ENCODE measurements at places on chromosomes 2 and 18.

DNA sequence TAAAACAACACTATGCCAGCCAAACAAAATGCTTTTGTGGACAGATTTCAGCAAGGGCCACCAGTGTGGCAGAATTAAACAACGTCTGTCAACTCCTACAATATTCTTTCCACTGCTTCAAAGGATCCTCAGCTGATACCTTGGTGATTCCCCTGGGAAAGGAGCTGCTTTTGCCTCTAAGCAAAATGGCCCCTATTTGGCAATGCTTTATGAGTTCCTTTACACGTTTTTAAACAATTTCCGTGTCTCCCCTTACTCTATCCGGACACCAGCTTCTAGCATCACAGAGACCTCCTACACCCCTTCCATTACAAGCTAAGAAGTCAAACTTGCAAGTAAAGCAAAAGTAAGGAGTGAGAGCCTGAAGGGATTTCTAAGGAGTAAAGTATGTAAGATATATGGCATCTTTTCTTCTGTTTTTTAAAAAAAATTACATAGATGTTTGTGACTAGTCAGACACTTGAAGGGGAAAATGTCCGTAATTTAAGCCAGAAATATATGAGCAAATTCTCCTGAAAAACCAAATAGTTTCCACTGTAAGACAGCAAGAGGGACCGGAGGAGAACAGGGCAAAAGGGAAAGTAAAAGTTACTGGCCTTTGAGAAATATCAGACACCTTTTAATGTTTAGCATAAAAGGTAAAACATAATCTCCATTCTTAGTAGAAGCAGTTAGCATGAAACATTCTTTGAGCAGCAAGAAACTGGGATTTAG is 1.9 kb downstream of the SOS1 start:
- no peak for DNase-seq

DNA sequence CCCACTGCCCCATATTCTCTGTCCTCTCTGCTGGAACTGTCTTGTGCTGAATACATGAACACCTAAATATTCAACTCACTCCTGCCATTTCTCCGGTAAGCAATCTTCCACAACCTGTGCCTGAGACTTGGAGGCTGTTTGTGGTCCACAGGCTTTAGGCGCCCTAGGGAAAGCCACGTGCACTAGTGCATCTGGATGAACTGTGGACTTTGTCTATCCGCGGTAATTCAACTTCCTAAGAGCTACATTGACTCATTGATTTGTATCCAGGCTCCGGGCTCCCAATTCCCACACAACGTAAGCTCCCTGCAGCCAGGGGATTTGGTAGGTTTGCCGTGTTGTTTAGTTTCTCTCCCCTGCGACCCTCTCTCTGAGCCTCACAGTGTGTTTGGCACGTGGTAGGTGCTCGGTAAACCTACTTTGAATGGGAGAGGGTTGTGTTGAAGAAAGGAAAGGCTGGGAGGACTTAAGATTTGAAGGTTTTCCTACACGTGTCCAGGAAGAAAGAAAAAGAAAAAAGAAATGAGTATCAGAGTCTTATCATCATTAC is 718.2 kb downstream of the DPP10 start:
- no peak for DNase-seq

DNA sequence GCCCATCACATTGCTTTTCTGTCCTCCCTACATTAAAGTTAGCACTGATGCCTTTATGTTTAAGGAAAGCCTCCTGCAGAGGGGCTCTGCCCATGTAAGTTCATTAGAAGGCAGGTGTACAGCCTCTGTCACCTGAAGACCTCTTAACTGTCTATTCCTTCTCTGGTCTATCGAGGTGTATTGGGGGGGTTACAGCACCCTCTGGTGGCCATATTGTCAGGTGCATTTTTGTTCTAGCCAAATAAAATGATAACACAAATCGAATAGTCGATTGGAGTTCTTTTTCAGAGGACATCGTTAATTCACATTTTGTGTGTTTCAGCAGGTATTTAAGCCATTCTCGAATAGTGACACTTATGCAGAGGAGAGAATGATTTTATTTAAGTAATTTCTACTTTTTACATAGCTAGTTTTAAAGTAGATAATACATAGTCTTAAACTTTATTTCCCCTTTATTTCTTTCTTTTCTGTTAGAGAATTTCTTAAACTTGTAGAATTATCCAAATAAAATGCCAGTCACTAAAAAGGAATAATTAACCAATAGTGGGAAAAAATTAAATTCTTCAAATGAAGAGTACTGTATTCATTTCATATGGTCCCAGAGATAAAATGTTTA is 136.8 kb downstream of the NEDD4L start:
- no peak for DNase-seq

GRCh38 chr2:38016219-38016618 is 59.7 kb downstream of the CYP1B1 start:
- no peak for DNase-seq

GRCh38 chr2:66237803-66238379 is 197.0 kb upstream of the MEIS1 start:
- no peak for DNase-seq

DNA sequence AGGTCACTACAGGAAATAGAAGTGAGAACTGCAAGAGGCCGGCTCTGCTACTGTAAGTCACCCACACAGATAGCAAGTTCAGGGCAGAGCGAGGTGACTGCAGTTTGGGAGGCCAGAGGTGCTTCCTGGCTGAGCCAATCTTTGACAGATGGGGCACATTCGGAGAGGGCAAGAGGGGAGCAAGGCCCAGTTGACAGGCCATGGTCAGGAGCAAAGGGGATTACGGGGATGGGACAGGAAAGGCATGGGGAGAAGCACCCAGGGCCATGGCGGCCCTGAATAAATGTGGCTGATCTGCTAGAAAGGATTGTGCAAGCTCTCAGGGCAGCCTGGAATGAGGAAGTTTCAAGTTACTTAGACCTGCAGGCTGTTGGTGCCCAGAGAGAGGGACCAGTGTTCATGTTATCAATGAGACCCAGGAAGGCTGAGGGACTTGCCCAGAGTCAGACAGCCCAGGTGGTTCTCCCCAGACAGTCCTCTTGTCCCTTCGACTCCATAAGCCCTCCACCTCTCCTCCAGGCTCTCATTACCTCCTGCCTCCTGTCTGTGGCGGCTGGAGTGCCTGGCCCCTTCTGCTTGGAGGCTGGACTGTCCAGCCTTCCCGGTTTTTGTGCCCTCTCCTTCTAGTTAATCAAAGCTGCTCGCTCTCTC is 123.3 kb downstream of the CTIF start:
- DNase-seq, result peak; percentile 25

GRCh38 chr2:168465594-168465993 is 9.5 kb downstream of the CERS6 start:
- no peak for DNase-seq

GRCh38 chr2:39938035-39938835 is 159.2 kb upstream of the THUMPD2 start:
- peak; percentile 90 for DNase-seq

GRCh38 chr18:2657788-2658458 is 2.4 kb downstream of the SMCHD1 start:
- DNase-seq, result peak; percentile 71

GRCh38 chr2:176685908-176686307 is 416.7 kb downstream of the MTX2 start:
- no peak for DNase-seq

GRCh38 chr2:199228887-199229819 is 228.6 kb downstream of the SATB2 start:
- peak; percentile 94 for DNase-seq

- DNase-seq, result no peak
Observed at GRCh38 chr2:98835831-98836385, 100.1 kb downstream of the CRACDL start.

GRCh38 chr2:83196225-83196624 is 1262.9 kb downstream of the SUCLG1 start:
- peak; percentile 71 for DNase-seq

- no peak for DNase-seq
Observed at GRCh38 chr2:33681364-33681757, 82.3 kb upstream of the FAM98A start.

- no peak for DNase-seq
Observed at GRCh38 chr2:36952748-36953197, 13.6 kb downstream of the STRN start.

DNA sequence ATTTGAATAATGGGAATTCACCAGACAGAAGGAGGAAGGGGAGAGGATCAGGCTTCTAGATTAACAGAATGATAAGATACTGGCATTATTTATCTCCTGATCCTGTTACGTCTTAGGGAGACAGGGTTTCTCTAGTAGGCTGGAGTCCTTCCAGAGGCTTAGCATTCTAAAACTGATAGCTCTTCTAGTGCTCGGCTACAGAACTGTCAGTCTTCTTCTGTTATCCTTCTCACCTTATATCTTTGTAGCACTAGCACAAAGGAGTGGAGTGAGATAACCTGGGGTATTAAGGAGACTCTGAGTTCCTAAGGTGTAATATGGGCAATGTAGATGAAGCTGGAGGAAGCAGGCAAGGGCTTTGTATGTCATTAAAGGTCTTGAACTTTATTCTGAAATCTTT is 52.1 kb downstream of the PIKFYVE start:
- DNase-seq, result no peak

DNA sequence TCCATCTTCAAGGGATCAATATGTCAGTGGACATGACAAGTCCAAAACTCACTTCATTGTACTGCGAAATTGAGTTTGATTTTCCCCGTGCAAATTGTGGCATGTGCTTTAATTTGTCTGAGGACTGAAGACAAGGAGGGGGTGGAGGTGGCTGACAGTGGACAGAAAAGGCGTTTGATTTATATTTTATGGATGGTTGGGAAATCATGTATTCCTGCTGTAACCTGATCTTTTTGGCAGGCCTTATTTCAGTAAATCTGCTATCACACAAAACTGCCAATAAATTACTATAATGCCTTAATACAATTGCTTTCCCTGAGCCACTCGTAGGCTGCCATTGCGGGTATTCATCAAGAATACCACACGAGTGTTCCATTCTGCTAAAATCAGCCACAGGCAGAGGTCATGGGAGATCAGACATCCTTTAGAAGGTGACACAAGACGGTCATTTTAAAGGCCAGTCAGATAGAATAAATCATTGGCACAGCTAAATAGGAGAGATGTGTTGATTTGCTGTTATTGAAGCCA is 720.5 kb downstream of the MBD2 start:
- no peak for DNase-seq

Measured in HFFc6 (cell line).